ENCODE measurements at places on chromosomes 6 and 20.

- DNase-seq = no peak
These were observed 145.6 kb downstream of the GJA10 start for GRCh38 chr6:90039911-90040310.

- no peak for DNase-seq
These were observed 91.9 kb downstream of the FOXA2 start for GRCh38 chr20:22492497-22492896.

DNA sequence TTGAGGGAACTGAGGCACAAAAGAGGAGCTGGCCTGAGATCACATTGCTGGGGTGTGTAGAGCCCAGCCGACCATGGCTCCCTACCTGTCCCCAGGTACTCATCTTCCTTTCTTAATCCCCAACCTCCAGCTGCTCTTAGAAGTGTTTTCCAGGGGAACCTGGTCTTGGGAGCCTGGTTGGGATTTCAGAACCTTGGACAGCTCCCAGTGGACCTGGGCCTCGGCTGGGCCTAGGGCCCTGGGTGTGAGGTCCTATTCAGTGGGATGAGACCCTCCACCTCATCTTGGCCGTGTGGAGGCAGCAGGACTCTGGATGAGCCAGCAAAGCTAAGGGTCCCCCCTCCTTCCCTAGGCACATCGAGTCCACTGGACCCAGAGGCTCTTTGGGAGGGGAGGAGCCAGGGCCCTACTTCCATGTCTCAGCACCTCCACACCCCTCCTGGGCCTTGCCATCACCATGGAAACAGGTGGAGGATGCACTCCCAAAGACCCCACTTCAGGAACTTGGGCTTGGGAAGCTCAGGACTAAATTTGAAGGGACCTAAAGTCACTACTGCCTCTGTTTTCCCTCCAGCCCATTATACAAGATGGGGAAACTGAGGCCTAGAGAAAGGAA, 38.5 kb downstream of the DLGAP4 start:
- no peak for DNase-seq

DNA sequence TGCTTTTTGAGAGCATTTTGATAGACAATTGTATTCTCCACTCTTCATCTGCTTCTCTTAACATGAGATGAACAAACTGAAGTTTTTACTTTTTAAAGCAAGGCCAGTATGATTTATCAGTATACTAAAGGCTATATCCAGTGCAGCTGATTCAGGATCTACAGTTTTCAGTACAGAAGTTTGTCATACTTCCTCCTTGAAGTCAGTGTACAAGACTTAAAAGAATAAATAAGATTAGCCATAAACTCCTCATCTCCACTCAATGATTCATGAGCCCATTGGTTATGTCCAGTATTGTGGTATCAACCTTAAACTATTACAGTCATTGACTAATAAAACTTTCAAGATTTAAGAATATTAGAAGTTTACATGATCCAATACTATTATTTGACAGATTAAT, 374.8 kb upstream of the EPHA7 start:
- DNase-seq = no peak

DNA sequence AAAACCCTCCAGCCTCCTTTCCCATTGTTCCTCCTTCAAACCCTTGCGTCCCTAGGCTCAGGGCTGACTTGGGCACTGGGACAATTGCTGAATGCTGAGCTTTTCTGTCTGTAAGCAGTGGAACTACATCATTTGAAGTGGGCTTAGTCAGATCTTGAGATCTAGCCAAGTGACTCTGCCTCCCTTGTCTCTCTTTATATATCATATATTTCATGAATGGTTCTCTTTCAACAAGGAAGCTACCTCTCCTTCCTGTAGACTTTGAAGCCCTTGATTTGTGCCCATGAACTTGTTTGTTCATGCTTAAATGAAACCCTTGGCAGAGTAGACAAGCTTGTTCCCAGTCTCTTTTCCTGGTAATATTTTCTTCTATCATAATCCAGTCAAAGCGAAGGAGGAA, 60.0 kb upstream of the KIF13A start:
- DNase-seq = no peak
